ENCODE measurements at places on chromosomes 16 and 17. TPM values are rescaled to one million over a fixed set of nuclear protein-coding genes. Genes with fewer than 3 reads are reported as not detected.

XYLT1 gene
- 0.45 TPM for total RNA-seq

CACNG3 gene
- total RNA-seq, result not detected

CD19 gene
- not detected for total RNA-seq

SHCBP1 gene
- total RNA-seq, result not detected

PSMB10 gene
- total RNA-seq, result 21.7 TPM

MPV17L gene
- total RNA-seq, result 14.6 TPM

KRTAP4-6 gene
- not detected for total RNA-seq

TEX19 gene
- total RNA-seq, result not detected

SLC12A3 gene
- total RNA-seq, result not detected

SERPINF2 gene
- total RNA-seq, result 1,138 TPM

LUC7L3 gene
- 43.6 TPM for total RNA-seq

GINS2 gene
- total RNA-seq, result 0.88 TPM

ARL6IP1 gene
- 93.3 TPM for total RNA-seq

SDR42E2 gene
- not detected for total RNA-seq

BCL7C gene
- total RNA-seq, result 6.2 TPM

AATF gene
- total RNA-seq, result 17.7 TPM

GRCh38 chr17:58242171-58242784, 3.9 kb downstream of the LPO start:
- DNase-seq, result no peak

DNA sequence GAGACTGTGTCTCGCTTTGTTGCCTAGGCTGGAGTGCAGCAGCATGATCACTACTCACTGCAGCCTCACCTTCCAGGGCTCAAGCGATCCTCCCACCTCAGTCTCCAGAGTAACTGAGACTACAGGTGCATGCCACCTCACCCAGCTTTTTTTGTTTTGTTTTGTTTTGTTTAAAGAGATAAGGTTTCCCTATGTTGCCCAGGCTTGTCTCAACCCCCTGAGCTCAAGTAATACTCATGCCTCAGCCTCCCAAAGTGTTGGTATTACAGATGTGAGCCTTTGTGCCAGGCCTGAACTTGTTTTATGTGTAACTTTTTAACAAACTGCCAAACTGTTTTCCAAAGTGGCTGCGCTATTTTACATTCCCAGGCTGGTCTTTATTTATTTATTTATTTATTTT, 41.8 kb upstream of the NUDT7 start:
- DNase-seq, result no peak

- no peak for DNase-seq
Observed at GRCh38 chr17:73365906-73366623, 54.3 kb upstream of the CDC42EP4 start.

GRCh38 chr17:2856727-2857126, 60.5 kb downstream of the RAP1GAP2 start:
- no peak for DNase-seq

DNA sequence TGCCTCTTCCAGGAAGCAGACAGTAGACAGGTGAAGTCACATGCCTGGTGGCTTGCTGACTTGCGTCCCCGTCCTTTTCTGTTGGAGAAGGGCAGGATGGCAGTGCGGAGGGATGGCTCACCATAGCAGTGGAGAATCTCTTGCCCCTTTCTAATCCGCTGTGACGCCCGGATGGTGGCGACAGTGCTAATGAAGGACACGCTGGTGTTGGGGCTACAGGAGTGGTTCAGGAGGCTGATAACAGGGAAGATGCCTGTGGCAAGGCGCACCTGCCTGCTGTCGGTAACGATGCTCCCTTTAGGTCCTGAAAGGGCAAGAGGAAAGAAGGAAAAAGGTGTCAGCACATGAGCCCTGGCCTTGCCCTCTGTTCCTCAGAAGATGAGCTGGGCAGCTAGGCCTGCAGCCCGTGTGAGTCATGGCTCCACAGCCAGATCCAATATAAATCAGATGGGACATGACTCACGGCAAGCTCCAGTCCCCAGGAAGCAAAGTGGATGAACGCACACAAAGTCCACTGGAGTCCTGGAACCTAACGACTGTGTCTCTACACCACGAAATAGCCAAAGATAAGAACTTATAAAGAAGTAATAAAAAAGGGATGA, 25.5 kb downstream of the SERPINF1 start:
- no peak for DNase-seq

DNA sequence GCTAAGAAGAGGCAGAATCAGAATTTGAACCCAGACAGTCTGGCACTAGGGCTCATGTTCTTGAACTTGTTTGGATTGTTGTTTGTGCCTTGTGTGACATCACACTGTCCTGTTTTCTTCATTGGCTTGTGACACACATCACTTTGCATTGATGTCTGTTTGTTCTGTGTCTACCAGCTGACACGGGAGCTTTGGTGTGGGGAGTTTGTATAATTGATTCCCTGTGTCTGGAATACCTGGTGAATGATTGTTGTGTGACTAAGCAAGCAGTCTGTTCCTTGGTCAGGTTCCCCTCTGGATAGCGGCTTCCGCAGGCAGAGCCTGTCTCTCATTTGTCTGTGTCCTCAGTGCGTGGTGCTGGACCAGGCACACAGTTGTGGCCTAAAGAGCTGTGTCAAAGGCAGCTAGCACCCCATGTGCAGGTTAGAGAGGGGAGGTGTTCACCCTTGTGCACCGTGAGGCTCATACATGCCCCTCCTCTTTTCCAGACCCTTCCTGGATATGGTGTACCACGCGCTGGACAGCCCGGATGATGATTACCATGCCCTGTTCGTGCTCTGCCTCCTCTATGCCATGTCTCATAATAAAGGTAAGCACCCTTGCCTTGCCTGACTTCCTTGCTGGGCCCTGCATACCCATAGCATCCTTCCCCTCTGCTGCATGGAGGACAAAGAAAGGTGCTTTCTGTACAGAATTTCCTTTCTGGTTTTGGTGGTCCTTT, 80.1 kb downstream of the CLEC16A start:
- DNase-seq, result no peak

- no peak for DNase-seq
Observed at GRCh38 chr16:68298907-68299561, 11.7 kb downstream of the SLC7A6OS start.

GRCh38 chr16:3696425-3697218, 20.7 kb downstream of the TRAP1 start:
- DNase-seq, result no peak

DNA sequence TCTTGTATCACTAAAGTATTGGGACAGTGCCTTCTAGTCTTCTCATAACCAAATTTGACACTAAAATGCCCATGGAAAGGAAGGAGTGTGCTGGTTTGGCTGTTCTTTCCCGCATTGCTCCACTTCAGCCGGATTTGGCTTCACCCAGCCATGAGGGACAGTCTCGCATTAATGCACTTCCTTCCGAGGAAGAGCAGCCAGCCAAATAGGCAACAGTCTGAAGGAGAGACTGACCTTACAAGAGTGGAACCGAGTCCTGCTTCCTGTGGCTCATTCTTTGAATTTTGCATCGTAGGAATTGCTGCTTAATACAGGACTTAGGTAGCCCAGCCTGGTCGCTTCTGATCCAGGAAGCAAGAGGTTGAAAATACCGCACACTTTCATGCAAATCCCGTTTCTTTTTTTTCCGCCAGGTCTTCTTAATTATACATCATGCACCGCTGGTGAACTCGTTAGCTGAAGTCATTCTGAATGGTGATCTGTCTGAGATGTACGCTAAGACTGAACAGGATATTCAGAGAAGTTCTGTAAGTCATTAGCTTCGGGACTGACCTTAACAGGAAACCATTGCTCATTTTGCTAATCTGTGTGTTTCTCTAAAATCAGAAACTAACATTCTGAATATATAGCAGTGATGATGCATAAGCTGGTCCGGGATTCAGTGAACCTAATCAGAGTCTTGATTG, 38.2 kb downstream of the CLEC16A start:
- no peak for DNase-seq

DNA sequence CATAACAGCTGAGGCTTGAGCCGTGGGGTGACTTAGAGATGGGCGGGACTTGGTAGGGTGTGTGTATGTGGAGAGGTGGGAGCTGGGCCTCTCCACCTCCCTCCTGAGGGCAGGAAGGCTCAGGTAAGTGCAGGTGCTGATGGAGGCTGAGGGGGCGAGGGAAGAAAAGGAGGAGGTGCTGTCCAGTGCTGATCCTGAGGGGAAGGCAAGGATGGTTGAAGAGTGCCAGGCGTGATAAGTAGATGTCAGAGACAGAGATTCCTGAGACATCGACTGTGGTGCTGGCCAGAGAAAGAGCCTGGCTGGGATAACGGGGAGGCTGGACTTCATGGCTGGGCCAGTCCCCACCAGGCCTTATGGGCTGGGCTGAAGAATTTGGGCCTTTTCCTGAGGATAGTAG, 159.1 kb downstream of the SDK2 start:
- DNase-seq, result no peak

GRCh38 chr17:39979893-39980350, 685 bp upstream of the PSMD3 start:
- DNase-seq, result no peak

DNA sequence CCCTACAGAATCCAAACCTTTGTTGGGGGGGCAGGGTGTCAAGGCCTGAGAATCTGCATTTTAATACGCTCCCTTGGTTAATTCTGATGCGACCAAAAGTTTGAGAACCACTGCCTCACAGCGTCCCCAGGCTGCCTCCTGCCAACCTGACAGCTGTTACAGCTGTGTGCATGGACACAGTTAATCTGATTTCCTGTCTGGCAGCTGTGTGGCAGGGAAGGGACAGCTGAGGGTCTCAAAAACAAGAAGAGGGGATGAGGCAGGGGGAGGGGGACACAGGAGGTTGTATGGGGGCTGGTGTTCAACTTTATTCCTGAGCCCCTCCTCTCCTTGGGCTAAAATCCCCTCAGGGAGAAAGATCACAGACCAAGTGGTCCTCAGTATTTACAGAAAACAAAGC, 17.5 kb downstream of the HDAC5 start:
- no peak for DNase-seq

GRCh38 chr17:72414967-72415853, 294.4 kb downstream of the SOX9 start:
- DNase-seq, result no peak

GRCh38 chr17:42179911-42180410, 981 bp downstream of the KCNH4 start:
- DNase-seq, result no peak

GRCh38 chr17:72422204-72422504, 301.3 kb downstream of the SOX9 start:
- no peak for DNase-seq

DNA sequence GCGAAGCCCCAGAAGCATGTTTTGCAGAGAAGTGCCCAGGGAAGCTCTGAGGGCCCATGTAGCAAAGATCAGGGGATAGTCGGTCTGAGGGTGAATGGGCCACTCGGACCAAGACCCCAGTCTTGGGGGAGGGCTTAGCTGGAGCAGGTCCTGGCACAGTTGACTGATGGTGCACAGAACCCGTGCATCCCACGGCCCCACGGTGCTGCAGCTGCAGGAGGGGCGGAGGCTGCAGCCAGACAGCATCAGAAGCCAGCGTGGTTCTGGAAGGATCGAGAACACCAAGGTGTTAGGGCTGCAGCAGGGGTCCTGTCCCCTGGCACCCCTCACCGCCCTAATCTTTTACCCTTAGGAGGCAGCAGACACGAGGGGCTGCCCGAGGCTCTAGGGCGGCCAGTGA, 6.5 kb upstream of the MC1R start:
- DNase-seq, result no peak

- DNase-seq, result no peak
Observed at GRCh38 chr17:34442387-34443111, 79.5 kb upstream of the CCL1 start.

GRCh38 chr16:49548325-49548970, 174.8 kb downstream of the C16orf78 start:
- DNase-seq, result no peak

DNA sequence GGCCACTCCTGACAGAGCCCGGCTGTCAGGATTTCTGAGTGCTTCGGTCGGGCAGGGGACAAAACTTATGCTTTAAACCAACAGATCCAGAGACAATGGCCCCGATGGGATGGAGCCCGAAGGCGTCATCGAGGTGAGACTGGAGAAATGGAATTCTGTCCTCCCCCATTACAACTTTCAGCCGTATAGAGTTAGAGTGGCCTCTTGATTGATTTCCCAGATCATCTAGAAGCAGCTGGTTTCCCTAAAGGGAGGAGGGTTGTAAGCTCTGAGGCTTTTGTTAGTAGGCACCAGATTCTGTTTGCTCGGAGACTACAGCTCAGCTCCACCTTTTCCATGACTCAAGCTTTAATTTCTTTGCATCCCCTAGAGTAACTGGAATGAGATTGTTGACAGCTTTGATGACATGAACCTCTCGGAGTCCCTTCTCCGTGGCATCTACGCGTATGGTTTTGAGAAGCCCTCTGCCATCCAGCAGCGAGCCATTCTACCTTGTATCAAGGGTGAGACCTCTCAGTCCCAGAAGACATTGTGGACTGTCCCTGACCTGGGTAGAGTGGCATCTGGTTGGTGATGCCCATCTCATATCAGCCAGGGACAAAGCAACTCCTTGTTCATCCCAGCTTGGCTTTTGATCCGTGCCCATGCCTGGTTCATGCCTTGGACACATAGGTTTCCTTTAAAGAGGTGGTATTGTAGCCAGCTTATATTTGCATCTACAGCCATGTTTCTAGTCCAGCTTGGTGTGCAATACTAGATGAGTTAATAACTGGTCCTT, 5.1 kb upstream of the CD68 start:
- DNase-seq, result no peak

- DNase-seq, result no peak
Observed at GRCh38 chr17:51016099-51016498, 104.6 kb downstream of the SPAG9 start.

GRCh38 chr17:47830396-47831002, 842 bp downstream of the MRPL10 start:
- no peak for DNase-seq

DNA sequence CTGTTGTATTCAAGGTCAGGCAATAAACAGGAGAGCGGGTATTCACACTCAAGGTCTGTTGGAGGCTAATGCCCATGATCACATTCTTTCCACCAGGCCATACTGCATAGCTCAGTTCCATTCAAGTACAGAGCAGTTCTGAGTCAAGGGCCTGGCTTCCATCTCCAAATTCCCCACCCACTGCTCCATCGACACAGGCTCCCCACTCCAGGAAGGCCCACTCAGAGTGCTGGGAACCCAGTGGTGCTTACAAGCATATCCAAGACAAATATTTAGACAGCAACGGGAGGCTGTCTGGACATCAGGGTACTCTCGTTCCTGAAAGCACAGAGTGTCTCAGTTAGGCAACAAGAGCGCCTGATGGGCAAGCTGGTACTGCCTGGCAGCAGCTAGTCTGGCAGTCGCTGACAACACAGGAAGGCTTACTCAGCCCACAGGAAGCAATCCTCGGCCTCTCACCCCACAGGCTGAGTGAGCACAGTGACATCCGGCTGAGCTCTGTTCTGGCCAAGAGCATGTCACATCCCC, 40.9 kb downstream of the RFFL start:
- peak; percentile 68 for DNase-seq

DNA sequence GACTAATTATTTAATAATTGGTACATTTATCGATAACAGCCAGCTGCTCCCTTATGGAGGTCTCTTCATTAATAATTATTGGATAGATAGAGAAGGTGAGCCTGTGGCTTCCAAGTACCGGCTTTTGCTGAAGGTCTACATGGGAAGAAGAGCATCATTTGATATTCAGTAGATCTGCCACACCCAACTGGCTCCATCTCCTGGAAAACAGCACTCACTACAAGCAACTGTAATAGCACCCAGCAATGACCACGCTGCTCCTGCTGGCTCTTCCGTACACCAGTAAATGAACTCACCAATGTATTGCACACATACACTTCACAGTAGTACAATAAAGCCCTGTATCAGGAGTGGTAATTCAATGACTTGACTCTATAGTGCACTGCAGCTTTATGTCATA, 19.5 kb downstream of the MARVELD3 start:
- DNase-seq, result no peak

Measured in left lobe of liver (tissue), 2 donors.